CD4-positive, alpha-beta T cell treated with Interleukin-6 at 100 ng/mL for 8 hours (primary cell): ENCODE measurements at places on chromosomes 2 and 18.
A peak's percentile ranks its signal among the peaks of the same experiment; 100 is the strongest.

GRCh38 chr2:211084352-211084751 lies 528.0 kb downstream of the CPS1 start:
- no peak for DNase-seq

DNA sequence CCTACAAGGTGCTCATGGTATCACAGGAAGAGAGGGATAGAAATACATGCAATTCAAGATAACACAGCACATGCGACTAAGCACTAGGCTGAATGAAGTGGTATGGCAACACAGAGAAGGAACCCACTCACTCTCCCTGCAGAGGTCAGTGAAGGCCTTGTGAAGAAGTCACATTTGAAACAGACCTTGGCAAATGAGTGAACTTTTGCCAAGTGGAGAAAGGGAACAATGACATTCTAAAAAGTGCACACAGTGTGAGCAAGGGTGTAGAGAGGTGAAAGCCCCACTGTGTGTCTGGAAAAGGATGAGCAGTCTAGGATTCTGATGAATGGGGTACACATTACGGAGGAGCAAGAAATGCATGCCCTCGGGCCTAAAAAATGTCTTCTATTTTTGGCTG lies 23.3 kb downstream of the KLF7 start:
- peak; percentile 21 for DNase-seq

GRCh38 chr2:170013802-170014551 lies 164.0 kb upstream of the MYO3B start:
- no peak for DNase-seq

GRCh38 chr2:126370201-126370600 lies 285.8 kb upstream of the GYPC start:
- DNase-seq: no peak

GRCh38 chr2:190459881-190460280 lies 51.7 kb downstream of the MFSD6 start:
- no peak for DNase-seq

DNA sequence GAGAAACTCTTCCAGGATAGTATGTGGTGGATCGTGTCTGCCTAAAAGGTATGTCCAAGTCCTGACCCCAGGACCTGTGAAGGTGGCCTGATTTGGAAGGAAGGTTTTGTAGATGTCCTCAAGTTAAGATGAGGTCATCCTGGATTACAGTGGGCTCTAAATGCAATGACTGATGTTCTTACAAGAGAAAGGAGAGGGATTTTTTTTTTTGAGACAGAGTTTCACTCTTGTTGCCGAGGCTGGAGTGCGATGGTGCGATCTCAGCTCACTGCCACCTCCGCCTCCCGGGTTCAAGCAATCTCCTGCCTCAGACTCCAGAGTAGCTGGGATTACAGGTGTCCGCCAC lies 19.9 kb downstream of the MBP start:
- no peak for DNase-seq

DNA sequence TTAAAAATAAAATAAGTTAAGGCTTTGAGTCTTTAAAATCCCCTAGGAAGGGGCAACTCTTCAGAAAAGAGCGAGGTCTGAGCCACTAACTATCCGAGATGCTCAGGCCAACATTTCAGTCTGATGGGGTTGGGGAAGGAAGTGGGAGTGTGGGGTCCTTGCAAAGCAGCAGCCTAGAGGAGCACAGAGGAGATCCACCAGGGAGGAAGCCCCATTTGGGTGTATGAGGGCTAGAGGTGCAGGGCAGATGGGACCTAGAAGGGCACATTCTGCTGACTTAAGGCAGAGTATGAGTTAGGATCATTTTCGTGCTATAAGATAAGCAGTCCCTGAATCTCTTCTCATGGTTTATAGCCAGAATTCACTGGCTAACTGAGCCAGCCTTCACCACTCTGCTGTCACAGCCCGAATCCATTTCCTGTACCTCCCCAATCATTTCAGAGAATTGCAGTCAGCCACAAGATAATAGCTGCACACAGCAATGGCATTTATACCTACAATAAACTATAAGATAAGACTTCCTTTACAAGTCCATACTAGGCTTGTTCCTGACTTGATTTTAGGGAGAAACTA lies 37.0 kb downstream of the MRPL30 start:
- no peak for DNase-seq

GRCh38 chr2:15010346-15010745 lies 377.8 kb downstream of the LRATD1 start:
- no peak for DNase-seq

GRCh38 chr2:159515441-159515840 lies 100.9 kb downstream of the BAZ2B start:
- DNase-seq: no peak

- DNase-seq: no peak
These were observed 75.8 kb downstream of the GRB14 start for GRCh38 chr2:164545484-164545883.

DNA sequence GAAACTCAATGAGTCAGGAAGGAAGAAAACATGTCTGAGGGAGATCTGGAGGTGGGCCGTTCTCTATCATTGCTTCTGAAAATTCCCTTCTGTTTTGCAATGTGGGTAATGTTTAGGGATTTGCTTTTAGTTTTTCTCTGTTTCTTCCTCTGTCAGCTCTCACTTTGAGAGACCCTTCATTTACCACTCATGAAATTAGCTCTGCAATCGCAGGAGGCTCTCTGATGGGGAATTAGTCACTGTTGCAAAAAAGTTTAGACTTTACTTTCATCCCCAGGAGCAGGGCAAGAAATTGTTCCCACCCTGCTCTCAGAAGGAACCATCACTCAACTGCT lies 80.0 kb upstream of the MAP4K3 start:
- no peak for DNase-seq
